WTC11 (cell line): ENCODE measurements at places on chromosomes 12 and 14. TPM values are rescaled to one million over a fixed set of nuclear protein-coding genes. Genes with fewer than 3 reads are reported as not detected.

DNA sequence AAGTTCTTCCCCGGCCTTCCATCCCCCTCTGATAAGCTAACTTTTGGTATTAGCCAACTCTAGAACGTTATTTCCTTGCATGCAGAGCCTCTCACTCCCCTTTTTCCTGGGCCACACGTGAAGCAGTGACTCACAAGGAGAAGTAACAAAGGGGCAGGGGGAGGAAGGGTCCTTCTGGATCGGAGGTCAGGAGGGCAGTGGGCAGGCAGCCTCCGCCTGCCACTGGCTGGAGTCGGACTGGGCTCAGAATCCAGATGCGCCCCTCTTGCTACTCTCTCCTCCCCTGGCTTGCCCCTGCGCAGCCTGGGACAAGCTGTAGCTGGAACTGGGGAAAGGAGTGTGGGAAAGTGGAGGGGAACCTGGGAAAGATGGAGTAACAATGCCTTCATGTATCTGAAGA, 55.0 kb downstream of the TPCN1 start:
- H3K4me1 ChIP-seq = no peaks in the 10 kb centered on the region
- H3K27me3 ChIP-seq = no peaks in the 10 kb centered on the region
- no peak overlapping the region for H3K4me3 ChIP-seq
- DNase-seq = no peak

GRCh38 chr12:68483592-68484383, 126.9 kb upstream of the RAP1B start:
- no peak overlapping the region for H3K4me3 ChIP-seq
- DNase-seq = no peak
- H3K27me3 ChIP-seq = no peaks in the 10 kb centered on the region; the same call in 1 of the 2 replicates
- no peak overlapping the region for H3K27ac ChIP-seq

GRCh38 chr12:48767047-48767446, 21.8 kb downstream of the ADCY6 start:
- peaks cover 9% of the 10 kb centered on the region for H3K36me3 ChIP-seq
- no peak overlapping the region for H3K4me3 ChIP-seq
- H3K27me3 ChIP-seq = no peaks in the 10 kb centered on the region; the same call in 1 of the 2 replicates
- H3K4me1 ChIP-seq = peaks cover 20% of the 10 kb centered on the region

DNA sequence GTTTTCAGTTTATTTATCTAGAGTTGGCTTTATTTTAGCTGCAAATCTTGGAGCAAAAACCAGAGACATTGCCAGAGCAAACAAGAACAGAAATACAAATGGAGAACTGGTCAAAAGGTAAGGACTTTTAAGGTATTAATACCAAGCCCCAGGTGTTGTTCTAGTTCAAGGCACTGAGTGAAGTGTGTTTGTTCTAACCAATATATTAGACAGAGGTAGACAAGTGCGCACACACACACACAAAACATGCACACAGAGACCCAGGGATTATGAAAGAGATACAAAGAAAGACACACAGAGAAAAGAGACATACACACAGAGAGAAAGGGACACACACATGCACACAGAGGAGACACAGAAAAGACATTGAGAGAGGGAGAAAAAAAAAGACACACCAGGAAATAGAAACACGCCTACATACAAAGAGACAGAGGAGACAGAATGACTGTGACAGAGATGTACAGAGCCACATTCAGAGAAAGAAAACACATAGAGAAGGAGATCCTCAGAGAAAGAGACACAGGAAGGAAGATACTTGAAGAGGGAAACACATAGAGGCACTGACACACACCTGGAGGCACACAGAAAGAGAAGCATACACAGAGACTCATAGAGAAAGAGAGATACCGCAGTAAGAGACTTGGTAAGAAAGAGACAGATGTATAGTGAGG, 50.2 kb downstream of the MIPOL1 start:
- no peaks in the 10 kb centered on the region for H3K36me3 ChIP-seq
- no peak overlapping the region for H3K4me3 ChIP-seq
- H3K4me1 ChIP-seq = no peaks in the 10 kb centered on the region
- H3K27ac ChIP-seq = no peak overlapping the region

DNA sequence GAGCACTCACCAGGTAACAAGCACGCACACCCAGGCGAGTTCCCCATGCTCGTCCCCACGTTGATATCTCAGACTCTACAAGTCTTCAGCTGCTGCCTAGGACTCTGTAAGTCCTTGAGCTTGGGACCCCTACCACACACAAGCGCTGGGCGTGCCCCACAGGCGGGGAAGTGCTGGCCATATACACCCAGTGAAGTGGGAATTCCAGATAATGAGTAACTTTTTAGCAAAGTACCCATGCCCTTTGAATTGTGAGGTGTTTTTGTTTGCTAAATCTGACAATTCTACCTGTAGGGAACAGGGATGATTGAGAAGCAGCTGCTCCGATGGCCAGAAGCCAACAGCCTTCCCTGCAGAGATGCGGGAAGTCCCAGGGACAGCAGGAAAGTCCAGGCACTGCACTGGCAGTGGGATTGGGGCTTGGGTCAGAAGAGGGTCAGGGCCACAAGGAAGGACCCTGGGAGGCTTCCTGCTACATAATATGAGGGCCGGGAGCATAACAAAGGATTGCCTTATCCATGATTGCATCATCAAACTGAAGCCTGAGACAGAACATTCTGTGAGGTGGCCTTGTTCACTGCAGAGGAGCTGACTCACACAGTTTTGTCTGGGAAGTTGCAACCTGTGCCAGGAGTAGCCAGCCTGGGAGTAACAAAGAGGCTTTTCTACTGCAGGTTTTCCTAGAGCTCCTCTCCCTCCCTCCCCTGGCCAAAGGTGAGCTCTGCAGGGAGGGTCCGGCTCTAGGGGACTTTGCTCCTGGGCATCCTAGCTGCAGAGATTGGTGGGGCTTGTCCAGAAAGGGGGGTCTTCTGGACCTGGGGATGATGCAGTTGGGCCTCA, 13.2 kb upstream of the SERPINA3 start:
- 0 out of 2 replicates have a peak overlapping the region, but pooled peaks have one; percentile 6 for H3K27ac ChIP-seq
- peaks cover 18% of the 10 kb centered on the region for H3K4me1 ChIP-seq
- H3K36me3 ChIP-seq = no peaks in the 10 kb centered on the region; the same call in 1 of the 2 replicates

- peaks cover 12% of the 10 kb centered on the region for H3K4me1 ChIP-seq
- no peak overlapping the region for H3K27ac ChIP-seq
- H3K27me3 ChIP-seq = peaks cover 11% of the 10 kb centered on the region
- no peaks in the 10 kb centered on the region for H3K36me3 ChIP-seq
- no peak for DNase-seq
- peak overlapping the region; percentile 48 for H3K4me3 ChIP-seq
Measured at GRCh38 chr14:100546051-100546443, 41.2 kb downstream of the BEGAIN start.

DNA sequence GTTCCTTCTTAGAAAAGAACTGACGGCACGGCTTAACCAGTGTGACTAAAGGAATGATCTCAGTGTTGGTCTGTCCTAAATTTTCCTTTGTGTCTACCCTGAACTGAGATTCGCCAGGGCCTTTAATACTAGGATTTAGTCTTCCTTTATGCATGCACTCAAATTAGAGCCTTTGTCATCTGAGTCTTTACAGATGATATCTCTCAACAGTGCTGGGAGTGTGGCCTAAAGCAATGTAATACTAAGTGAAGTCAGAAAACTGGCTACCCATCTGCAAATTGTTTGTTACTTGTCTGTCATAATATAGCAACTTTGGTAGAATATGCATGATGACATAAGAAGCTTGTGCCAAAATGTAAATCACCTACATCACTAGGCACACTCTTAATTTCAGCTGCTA, 95.4 kb downstream of the PTPRO start:
- no peak overlapping the region for H3K4me3 ChIP-seq
- H3K27ac ChIP-seq = no peak overlapping the region
- DNase-seq = no peak
- peaks cover under 1% of the 10 kb centered on the region; the same call in 1 of the 2 replicates for H3K4me1 ChIP-seq

DNA sequence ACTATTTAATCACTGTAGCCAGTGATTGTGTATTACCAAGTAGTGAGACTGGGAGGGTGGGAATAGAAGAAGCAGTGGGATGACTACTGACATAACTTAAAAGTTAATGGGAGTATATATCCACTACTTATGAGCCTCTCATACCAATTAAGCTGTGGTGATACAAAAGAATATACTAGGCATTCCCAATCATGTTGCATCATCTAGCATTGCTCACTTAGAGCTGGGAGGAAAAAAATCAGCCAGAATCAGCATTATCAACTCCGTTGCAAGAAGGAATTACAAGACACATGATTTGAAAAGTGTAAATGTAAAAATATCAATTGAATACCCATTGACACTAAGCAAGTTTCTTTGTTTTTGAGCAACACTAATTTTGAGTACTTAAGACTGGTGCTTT, 745 bp upstream of the PPP1R36 start:
- no peak for DNase-seq
- no peaks in the 10 kb centered on the region; the same call in 1 of the 2 replicates for H3K36me3 ChIP-seq
- peaks cover 32% of the 10 kb centered on the region for H3K4me1 ChIP-seq

DNA sequence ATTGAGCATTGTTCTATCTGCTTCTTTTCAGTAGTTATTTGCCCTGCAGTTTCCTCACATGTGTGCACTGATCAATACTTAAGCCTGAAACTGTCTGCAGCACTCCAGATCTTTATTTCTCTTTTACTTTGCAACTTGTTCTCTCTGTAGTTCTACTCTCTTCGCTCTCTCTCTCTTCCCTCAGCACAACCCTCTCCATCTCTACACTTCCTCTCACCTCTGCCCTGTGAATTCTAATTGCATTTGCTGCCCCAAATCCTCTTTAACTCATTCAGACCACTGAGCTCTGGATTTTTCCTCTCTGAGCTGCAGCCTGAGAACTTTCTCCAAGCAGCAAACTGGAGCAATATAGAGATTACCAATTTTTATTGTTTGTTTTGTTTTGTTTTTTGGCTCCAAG, 1035.5 kb downstream of the FSCB start:
- H3K4me1 ChIP-seq = peaks cover 6% of the 10 kb centered on the region
- H3K27ac ChIP-seq = no peak overlapping the region
- DNase-seq = no peak
- H3K36me3 ChIP-seq = no peaks in the 10 kb centered on the region
- no peaks in the 10 kb centered on the region for H3K27me3 ChIP-seq

DNA sequence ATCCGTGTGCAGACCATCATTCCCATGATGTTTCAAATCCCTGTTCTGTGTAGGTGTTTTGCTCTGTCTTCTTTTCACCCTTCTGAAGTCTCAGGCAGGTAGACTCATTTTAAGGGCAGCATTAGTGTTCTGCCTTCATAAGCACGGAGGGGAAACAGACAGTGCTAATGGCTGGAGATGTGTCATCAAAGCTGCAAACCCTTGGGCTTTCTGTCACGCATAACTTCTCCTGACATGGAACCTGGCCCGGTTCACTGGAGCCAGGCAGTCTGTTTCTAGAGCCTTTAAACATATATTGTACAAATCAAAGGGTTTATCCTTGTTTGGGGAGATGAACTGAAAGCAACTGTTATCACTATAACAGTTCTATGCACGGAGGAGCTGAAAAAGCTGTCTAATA, 141.4 kb downstream of the TMEM132D start:
- H3K4me1 ChIP-seq = no peaks in the 10 kb centered on the region
- peaks cover 65% of the 10 kb centered on the region for H3K36me3 ChIP-seq
- no peak overlapping the region for H3K27ac ChIP-seq
- peaks cover 9% of the 10 kb centered on the region for H3K27me3 ChIP-seq
- no peak for DNase-seq

DNA sequence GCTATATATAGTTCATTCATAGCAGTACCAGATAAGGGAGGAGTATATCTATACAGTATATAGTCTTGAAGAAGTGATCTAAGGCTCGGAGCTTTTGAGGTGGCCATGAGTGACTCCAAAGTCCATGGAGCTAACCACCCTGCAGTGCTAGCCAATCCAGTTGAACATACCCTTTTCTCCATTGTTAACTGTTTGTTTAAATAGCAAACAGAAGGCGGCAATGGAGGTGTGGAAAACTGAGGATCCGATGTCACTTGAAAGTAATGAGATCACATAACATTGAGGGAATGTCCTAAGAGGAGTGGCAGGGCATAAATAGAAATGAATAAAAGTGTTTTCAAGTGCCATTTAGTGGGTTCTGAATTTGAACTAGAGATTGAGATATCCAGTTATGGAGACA, 12.4 kb upstream of the SNAPC1 start:
- H3K4me1 ChIP-seq = peaks cover 56% of the 10 kb centered on the region
- DNase-seq = no peak
- H3K4me3 ChIP-seq = peak overlapping the region; percentile 85
- peak overlapping the region; percentile 50 for H3K27ac ChIP-seq

DNA sequence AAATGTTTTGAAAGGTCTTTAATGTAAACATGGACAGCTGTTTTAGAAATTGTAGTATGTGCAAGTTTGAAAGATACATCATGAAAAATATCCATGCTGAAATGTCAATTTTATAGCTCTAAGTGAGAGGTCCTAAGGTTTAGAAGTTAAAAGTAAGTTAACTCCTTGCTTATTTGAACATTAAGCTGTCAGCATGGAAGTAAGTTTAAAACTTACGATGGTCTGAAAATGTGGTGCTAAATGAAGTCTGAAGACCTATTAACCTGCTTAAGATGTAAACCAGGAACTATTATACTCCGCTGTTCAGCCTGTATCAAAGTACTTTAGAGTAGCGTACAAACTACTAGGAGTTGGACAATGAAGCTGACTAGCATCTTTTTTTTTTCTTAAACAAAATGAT, 1082.4 kb downstream of the TMTC2 start:
- H3K4me1 ChIP-seq = peaks cover 6% of the 10 kb centered on the region
- no peak overlapping the region for H3K27ac ChIP-seq
- H3K36me3 ChIP-seq = peaks cover 15% of the 10 kb centered on the region
- H3K27me3 ChIP-seq = no peaks in the 10 kb centered on the region
- DNase-seq = no peak

DNA sequence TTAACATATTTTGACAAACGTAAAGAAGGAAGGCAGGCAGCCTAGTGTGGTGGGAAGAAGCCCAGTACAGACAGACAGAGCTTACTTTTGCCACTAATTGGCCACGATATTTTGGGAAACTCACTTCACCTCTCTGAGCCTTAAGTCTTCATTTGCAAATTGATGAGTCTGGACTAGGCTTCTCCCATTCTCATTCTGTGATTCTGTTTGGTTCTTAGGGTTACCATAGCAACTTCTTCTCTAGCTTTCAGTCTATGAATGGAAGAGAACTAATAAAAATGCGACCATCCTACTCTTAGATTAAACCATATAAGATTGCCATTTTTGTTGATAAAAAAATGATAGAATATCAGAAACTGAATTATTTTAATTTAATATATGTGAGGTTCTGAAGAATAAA, 210.5 kb downstream of the SNAPC1 start:
- no peak overlapping the region for H3K27ac ChIP-seq
- no peak for DNase-seq
- peaks cover 5% of the 10 kb centered on the region; the same call in 1 of the 2 replicates for H3K27me3 ChIP-seq
- H3K4me1 ChIP-seq = peaks cover 22% of the 10 kb centered on the region
- no peak overlapping the region for H3K4me3 ChIP-seq

- peaks cover 5% of the 10 kb centered on the region for H3K4me1 ChIP-seq
- DNase-seq = no peak
- no peaks in the 10 kb centered on the region for H3K36me3 ChIP-seq
- no peaks in the 10 kb centered on the region for H3K27me3 ChIP-seq
Measured at GRCh38 chr12:10624605-10625004, 11.2 kb upstream of the MAGOHB start.

DNA sequence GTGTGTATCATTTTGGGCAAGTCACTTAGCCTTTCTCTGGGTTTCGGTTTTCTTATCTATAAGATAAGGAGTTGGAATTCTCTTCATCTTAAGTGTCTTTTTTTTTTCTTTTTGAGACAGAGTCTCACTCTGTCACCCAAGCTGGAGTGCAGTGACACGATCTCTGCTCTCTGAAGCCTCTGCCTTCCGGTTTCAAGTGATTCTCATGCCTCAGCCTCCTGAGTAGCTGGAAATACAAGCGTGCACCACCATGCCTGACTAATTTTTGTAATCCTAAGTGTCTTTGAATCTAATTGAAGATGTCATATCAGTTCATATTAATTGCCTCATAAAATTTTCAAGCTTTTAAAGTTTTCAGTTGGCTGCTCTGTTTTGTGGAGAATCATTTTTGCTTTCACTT, 4.0 kb downstream of the SRGAP1 start:
- peaks cover 27% of the 10 kb centered on the region for H3K4me1 ChIP-seq
- H3K27me3 ChIP-seq = peaks cover 4% of the 10 kb centered on the region
- no peak overlapping the region for H3K27ac ChIP-seq
- no peak for DNase-seq

Gene RAD52
- 17.1 to 20.7 TPM (median 19.2 TPM) in 3 replicates for total RNA-seq

Gene SERPINA5
- 1.5 to 3.2 TPM (median 2.2 TPM) in 3 replicates for total RNA-seq

Gene KRT80
- total RNA-seq = 0.09 to 0.11 TPM (median 0.11 TPM) in 3 replicates

Gene PTPN21
- total RNA-seq = 7.5 to 9.4 TPM (median 9.1 TPM) in 3 replicates
